Stimulated activated CD4-positive, alpha-beta T cell treated with anti-CD3 and anti-CD28 coated beads, Interleukin-1b, Interleukin-23, amount 100 ng/mL, for 1 hour (primary cell): ENCODE measurements at places on chromosomes 7 and 10.
A peak's percentile ranks its signal among the peaks of the same experiment; 100 is the strongest.

DNA sequence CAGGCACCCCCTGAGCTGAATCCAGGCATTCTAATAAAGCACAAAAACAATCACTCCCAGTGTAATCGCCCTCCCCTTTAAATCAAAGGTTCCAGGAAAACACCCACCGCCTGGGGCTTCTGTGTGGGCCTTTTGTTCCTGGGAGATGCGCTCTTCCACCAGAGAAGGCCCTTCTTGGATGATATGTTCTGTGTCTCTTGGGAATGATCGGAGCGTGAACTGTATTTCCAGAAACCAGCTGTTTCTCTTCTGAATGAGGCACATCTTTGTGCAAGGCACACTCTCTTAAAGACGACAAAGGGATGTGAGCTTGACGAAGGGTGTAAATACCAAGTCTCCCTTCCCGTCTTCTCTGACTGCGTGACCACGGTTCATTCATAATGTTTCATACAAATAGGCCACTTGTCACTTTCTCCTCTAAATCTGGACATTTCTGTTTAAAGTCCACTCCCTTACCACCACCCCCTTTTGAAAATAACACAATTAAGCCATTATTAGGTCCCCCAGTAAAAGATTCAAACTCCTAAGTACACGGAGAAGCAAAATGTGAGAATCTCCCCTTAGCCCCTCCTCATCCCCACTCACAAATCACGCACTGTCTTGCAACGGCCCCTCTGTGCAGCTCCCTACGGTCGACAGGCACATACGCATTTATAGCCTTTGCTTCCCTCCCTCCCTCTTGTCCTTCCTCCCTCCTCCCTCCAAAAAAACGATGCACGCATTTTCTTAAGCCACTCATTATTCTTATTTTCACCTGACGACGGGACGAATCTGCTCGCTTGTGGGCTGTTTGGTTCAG lies 45.6 kb upstream of the ENO4 start:
- DNase-seq, result no peak

- DNase-seq, result no peak
Observed at GRCh38 chr7:51477323-51477722, 160.7 kb upstream of the COBL start.

DNA sequence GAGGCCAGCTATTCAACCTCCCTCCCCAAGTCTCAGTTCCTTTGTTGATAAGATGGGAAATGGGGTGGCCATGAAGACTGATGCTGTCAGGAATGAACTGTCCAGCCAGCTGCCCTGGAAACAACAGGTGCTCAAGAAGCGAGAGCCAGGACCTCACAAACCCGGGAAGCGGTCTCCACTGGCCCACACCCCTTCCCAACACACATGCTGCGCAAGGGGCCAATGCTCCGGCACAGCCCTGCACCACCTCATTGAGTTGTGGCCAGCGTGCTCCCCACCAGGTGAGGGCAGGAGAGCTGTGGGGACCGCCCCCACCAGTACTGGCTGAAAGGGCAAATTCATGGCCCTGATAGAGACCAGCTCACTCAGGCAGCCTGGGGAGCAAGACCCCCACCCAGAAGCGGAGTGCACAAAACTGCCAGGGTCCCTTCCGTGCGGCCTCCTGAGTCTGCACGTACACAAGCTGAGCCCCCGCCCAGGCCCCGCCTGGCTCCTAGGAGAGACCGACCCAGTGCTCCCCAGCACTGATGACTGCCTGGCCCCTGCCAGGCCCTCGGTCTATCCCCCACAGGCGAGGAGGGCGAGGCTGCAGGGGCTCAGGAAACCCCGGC lies 216.6 kb downstream of the MAD1L1 start:
- no peak for DNase-seq

DNA sequence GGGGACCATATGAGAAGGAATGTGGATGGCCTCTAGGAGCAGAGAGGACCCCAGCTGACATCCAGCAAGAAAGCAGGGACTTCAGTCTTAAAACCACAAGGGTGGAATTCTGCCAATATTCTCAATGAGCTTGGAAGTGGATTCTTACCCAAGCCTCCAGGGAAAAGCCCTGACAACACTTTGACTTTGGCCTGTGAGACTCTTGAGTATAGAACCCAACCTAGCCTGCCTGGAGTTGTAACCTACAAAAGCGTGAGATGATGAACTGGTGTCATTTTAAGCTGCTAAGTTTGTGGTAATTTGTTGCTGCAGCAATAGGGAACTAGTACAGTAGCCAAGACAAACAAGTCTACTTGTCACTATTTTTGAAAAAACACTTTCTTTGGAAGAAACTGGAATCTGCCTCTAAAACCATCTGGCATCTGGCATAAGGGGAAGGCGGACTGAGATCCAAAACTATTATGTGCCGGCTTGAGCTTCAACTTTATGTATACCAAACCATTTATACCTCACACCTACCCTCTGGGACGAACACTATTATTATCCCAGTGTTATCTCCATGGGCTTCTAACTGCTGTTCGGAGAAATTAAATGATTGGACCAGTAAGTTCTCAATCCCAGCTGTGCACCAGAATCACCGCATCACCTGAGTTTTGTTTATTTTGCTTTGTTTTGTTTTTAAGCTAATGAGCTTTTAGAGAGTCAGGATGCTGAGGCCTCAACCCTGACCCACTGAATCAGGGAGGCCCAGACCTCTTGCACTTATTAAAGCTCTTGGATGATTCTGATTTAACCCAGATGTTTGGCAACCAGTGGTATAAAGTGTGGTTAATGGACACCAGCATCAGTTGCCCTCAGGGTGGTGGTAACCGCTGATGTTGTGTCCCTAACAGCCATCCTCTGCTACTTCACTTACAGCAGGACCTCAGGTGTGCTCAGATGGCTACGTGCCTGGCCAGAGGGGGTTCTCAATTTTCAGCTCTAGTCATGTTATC lies 83.0 kb downstream of the C1GALT1 start:
- no peak for DNase-seq

DNA sequence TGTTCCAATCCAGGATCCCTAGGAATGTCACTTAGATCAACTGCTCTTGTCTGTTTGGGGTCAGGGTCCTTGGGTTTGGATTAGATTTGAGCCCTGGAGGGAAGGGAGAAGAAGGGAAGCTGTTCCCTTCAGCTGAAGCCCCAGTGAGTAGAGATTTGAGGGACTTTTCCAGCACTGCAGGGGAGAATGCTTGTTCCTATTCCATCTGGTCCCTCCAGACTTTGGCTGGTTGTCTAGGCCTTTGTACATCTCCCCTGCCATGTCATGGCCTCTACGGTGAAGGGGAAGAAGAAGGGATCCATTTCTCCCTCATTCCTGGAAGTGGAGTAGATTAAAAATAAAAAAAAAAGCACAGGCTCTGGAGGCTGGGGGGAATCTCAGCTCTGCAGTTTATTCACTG lies 11.1 kb downstream of the C10orf62 start:
- DNase-seq, result no peak

GRCh38 chr7:73811760-73812168 lies 19.0 kb upstream of the CLDN4 start:
- DNase-seq, result peak; percentile 35

- no peak for DNase-seq
Observed at GRCh38 chr7:25238066-25238725, 9.9 kb upstream of the NPVF start.

DNA sequence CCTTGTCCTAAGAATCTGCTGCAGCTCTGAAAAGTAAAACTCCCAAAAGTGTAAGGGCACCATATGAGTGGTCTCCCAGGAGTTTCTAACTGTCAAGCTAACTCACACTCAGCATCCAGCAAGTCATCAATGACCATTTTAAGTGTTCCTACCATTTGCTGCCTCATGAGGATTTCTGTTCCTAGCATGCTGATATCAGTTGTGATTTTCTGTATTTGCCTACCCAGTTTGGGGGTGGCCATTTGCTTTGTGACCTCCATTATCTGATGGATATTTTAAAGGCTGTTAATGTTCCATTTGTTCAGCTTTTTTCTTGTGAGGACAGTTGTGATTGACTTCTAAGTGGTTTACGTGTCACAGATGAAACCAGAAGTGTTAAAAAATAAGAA lies 2.9 kb downstream of the FAM24B start:
- no peak for DNase-seq

DNA sequence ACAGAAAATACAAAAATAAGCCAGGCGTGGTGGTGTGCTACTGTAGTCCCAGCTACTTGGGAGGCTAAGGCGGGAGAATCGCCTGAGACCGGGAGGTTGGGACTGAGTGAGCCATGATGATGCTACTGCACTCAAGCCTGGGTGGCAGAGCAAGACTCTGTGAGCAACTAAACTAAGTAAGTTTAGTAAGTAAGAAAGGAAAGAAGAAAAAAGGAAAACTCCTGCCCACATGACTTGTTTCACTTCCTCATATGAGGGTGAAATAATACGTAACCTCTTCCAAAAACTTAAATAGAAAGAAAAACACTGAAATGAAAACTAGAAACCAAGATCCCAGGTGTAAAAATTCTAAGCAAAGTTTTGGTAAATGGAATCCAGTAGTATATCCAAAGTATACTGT lies 79.6 kb downstream of the LARP4B start:
- no peak for DNase-seq

GRCh38 chr10:78913219-78914059 lies 155.3 kb upstream of the ZMIZ1 start:
- DNase-seq, result no peak
